Regular cardiac myocyte (primary cell): ENCODE measurements at places on chromosomes 11 and 22. TPM values are rescaled to one million over a fixed set of nuclear protein-coding genes. Genes with fewer than 3 reads are reported as not detected.

The PARVA gene
- total RNA-seq, result 28.2 and 38.6 TPM in 2 replicates

The EED gene
- 18.0 and 28.0 TPM in 2 replicates for total RNA-seq

The E2F8 gene
- total RNA-seq, result under 0.01 and 0.77 TPM in 2 replicates

The CEND1 gene
- 0.28 and 0.96 TPM in 2 replicates for total RNA-seq

The LAYN gene
- 16.9 and 30.2 TPM in 2 replicates for total RNA-seq

The DDI1 gene
- total RNA-seq, result not detected in 2 replicates

The TOM1 gene
- total RNA-seq, result 19.2 and 32.4 TPM in 2 replicates

The ACTN3 gene
- under 0.01 and 0.28 TPM in 2 replicates for total RNA-seq

The NXPE2 gene
- total RNA-seq, result not detected in 2 replicates

The POU2F3 gene
- total RNA-seq, result not detected in 2 replicates

The LDHAL6A gene
- total RNA-seq, result not detected in 2 replicates

The HBG2 gene
- not detected in 2 replicates for total RNA-seq

The SPDYC gene
- not detected in 2 replicates for total RNA-seq

The TSKU gene
- 10.5 and 15.2 TPM in 2 replicates for total RNA-seq

The TMEM135 gene
- 13.0 and 17.8 TPM in 2 replicates for total RNA-seq

The C11orf71 gene
- total RNA-seq, result 3.8 and 5.1 TPM in 2 replicates

The C11orf16 gene
- not detected in 2 replicates for total RNA-seq

The RPUSD4 gene
- 22.0 and 22.4 TPM in 2 replicates for total RNA-seq

The BIK gene
- under 0.01 TPM in 1 of 2 replicates, not detected in the other for total RNA-seq

The OR8D1 gene
- under 0.01 TPM in 1 of 2 replicates, not detected in the other for total RNA-seq

The SMIM35 gene
- not detected in 2 replicates for total RNA-seq

The PGM2L1 gene
- total RNA-seq, result 5.0 and 9.3 TPM in 2 replicates

The UPK2 gene
- total RNA-seq, result not detected in 2 replicates

The C2CD2L gene
- total RNA-seq, result 5.2 and 5.9 TPM in 2 replicates

The MYOD1 gene
- not detected in 2 replicates for total RNA-seq

The C1QTNF4 gene
- total RNA-seq, result under 0.01 TPM in 1 of 2 replicates, not detected in the other

The GGT1 gene
- total RNA-seq, result 3.1 and 3.9 TPM in 2 replicates

The CCDC34 gene
- total RNA-seq, result 4.8 and 10.5 TPM in 2 replicates

The RASD2 gene
- total RNA-seq, result 0.19 and 0.56 TPM in 2 replicates

The MAPK11 gene
- 3.9 and 4.6 TPM in 2 replicates for total RNA-seq

The GGTLC2 gene
- not detected in 2 replicates for total RNA-seq

The GAL gene
- not detected in 2 replicates for total RNA-seq

The CCDC87 gene
- total RNA-seq, result 0.19 and 0.28 TPM in 2 replicates

The BEST1 gene
- total RNA-seq, result 0.96 and 9.9 TPM in 2 replicates

The RTN4RL2 gene
- total RNA-seq, result not detected in 2 replicates

The ARHGEF17 gene
- total RNA-seq, result 25.4 and 42.0 TPM in 2 replicates

The ATL3 gene
- total RNA-seq, result 119 and 125 TPM in 2 replicates

The PANX1 gene
- 37.6 and 83.7 TPM in 2 replicates for total RNA-seq

The DGAT2 gene
- total RNA-seq, result 1.7 and 11.8 TPM in 2 replicates

The MS4A4E gene
- total RNA-seq, result not detected in 2 replicates

The POU2AF1 gene
- total RNA-seq, result not detected in 2 replicates

The OR52I1 gene
- not detected in 2 replicates for total RNA-seq

The RAG1 gene
- total RNA-seq, result 0.38 and 0.56 TPM in 2 replicates

The GVQW3 gene
- 1.2 and 2.0 TPM in 2 replicates for total RNA-seq

The POU2AF3 gene
- total RNA-seq, result not detected in 2 replicates

The LRRC55 gene
- total RNA-seq, result not detected in 2 replicates

The DDX10 gene
- 32.7 and 74.8 TPM in 2 replicates for total RNA-seq

The KCNJ1 gene
- under 0.01 TPM in 1 of 2 replicates, not detected in the other for total RNA-seq

The KRTAP5-9 gene
- total RNA-seq, result not detected in 2 replicates

The OR52H1 gene
- 0.19 and 0.56 TPM in 2 replicates for total RNA-seq
